Retinal pigment epithelial cell (primary cell): ENCODE measurements at places on chromosomes 2 and 18.

GRCh38 chr2:227464851-227465250 is 7.1 kb upstream of the AGFG1 start:
- DNase-seq: no peak

DNA sequence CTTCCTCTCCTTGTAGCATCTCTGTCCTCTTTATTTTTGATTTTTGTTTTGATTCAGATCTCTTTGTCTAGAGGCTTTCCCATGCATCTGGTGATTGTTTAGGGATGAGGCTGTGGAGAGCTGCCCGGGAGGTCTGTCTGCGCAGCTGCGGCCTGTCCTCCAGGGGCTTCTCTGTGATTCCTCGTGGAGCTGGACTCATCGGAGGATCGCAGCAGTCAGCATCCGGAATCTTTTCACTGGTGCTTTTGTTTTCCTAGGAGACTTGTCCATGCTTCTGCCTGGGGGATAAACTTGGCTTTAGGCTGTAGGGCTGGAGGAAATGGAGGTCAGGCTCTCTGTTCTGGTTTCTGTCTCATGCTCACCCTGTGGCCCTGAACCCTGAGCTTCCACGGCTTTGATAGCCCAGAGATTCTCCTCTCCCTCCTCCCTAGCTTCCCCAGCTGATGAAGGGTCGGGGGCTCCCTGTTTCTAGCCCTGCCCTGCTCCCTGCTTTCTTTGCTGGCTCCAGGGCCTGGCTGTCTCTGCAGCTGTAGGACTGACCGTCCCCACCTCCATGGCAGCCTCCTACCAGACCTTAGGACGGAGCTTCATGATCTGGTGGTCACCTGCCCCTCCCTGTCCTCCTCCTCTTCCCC is 35.5 kb downstream of the ZNF532 start:
- no peak for DNase-seq

DNA sequence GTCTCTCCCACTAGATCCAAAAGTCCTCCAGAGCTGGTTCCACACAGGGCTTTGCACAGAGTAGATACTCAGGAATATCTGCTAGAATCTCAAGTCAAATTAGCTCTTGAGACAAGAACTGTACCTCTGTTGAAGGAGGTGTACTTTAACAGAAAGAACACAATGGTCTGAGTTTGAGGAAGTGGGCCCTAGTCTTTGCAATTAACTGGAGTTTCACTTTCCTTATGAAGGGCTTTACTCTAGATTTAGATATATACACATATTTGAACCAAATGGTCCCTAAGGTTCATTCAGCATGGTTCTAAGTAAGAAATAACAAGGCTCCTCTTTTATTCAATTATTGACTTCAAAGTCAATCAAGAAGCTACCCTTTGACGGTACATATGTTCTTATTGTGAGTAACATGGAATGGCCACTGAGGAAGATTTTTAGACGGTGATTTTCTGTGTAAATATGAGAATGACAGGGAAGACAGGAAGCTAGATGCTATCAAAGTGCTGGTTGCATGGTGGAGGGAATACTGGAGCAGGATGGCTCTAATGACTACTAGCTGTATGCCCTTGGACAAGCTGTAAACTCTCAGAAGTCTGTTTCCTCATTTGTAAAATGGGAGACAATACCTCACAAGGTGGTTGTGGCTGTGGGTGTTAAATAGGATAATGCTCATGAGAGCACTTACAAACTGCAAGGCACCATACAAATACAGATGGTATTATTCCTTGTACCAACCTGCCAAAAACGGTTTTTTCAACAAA is 73.5 kb upstream of the SERTAD2 start:
- DNase-seq: no peak

GRCh38 chr2:128370468-128371247 is 52.0 kb upstream of the HS6ST1 start:
- no peak for DNase-seq

DNA sequence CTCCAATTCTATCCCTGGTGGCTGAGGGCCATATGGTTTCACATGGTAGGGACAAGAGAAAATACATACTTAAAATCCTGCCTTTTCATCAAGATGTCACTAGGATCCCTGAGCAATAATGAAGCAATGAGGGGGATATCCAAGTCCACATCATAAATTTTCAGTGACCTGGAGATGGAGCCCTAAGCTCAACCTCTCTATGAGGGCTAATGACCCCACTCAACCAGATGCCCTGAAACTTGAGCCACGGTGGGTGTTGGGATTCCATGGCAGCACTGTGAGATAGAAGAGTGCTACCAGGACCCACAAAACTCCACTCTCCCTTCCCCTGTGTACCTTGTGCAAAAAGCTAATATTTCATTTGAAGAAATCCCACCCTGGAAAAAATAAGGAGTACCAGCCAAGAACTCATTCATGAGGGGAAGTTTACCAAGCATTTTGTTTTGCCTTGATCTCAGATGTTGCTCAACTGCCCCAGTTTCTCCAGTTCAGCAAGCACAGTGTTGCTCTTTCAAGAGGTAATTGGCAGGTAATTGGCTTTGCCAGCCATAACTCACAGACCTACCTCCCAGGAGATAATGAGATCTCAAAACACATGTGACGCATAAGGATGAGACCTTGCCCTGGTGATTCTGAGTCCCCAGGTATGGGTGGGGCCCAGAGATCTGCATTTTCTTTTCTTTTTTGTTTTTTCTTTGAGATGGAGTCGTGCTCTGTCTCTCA is 51.0 kb upstream of the TTC39C start:
- no peak for DNase-seq

DNA sequence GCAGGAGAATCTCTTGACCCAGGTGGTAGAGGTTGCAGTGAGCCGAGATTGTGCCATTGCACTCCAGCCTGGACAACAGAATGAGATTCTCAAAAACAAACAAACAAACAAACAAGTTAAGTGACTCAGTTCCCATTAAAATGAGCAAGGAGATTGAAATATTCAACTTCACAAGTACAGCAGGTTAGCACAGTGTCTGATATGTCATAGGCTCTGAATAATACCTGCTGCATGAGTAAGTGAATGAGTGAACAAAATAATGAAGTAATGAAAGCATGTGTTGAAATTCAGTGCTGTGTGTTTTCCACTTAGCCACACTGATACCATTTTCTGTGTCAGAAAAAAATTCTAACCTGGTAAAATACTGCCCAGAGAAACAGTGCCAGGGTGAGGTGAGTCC is 41.9 kb upstream of the SETBP1 start:
- no peak for DNase-seq

DNA sequence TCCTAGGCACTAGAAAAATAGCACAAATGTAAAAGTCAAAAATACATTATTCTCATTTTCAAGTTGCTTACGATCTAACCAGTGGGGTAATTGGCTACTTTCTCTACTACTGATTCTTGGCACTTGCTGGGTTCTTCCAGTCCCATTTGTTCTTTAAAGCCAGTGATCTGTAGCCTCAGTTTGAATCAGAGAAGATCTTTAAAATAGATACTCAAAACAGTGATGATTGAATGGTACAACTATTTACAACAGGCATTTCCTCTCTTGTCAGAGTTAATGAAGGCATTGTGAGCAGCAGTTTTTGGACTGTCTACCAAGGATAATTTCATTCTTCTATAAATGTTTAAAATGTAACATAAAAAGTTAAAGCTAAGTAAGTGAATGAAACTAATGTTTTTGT is 128.3 kb upstream of the FSIP2 start:
- DNase-seq: no peak

DNA sequence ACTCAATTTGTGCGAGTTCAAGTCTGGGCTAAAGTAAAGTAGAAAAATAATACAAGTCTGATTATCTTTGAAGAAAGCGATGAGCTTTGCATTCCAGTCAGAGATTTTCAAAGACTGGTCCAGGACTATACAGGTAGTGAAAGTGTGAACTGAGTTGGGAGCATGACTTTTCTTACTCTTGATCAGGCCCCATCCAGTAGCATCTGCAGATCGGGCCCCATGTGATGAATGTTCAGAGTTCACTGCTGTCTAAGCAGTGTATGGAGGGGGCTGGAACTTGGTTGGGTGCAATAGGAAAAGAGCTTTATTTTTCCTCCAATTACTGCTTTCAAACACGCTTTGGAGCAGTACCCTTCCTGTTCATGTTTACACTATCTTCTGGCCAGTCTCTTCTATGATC is 747.4 kb upstream of the ID2 start:
- no peak for DNase-seq

- DNase-seq: no peak
These were observed 248.6 kb upstream of the SALL3 start for GRCh38 chr18:78731016-78731397.

- DNase-seq: no peak
These were observed 190.8 kb downstream of the FTCDNL1 start for GRCh38 chr2:199660167-199660566.

DNA sequence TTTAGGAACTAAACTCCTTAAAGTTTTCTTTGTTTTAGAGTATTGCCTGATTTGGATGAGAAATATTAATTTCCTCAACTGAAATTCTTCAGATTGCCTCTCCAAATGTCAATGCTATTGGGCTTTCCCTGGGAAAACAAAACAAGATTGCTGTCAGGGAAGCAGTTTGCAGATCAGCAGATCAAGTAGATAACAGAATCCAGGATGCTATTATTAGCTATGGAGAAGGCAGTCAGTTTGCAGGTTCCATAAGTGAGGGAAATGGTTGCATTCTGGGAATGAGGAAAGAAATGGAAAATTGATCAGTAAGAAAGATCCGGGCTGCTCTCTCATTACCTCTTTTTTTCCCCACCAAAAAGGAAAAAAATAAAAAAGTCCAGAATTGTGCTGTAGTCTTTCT is 11.0 kb downstream of the LINC00305 start:
- no peak for DNase-seq
